Ureter (tissue), 1 donor: ENCODE measurements at places on chromosomes 13 and 19. TPM values are rescaled to one million over a fixed set of nuclear protein-coding genes. Genes with fewer than 3 reads are reported as not detected.

The CD33 gene
- total RNA-seq: 4.0 TPM

DNA sequence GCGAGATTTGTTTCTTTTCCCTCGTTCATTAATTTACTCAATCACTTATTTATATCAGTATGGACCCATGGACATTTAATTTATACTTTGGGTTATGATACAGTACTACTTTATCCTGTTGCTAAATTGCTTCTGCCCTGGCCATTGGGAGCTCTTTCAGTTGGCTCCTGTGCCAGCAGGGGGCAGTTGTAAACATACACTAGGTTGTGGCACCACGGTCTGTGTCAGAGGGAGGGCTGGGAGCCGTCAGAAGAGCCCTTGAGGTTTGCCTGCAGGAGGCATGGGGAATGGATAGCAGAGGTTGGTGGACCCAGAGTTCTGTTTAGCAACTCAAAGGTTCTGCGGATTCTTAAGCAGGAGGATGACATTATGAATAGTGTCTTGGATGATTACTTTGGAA is 94.3 kb downstream of the ERCC5 start:
- DNase-seq: no peak

DNA sequence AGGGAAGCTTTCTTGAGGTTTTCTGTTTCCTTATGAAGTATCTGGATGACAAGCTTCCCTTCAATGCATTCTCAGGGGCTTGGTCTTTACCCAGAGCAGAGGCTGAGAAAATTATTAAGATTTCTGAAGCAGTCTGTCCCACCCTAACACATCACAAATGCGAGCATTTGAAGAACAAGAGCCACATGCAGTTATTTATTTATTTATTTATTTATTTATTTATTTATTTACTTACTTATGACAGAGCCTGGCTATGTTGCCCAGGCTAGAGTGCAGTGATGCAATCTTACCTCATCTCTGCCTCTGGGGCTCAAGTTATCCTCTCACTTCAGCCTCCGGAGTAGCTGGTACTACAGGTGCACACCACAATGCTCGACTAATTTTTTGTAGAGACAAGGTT is 38.4 kb downstream of the SPRYD7 start:
- no peak for DNase-seq

DNA sequence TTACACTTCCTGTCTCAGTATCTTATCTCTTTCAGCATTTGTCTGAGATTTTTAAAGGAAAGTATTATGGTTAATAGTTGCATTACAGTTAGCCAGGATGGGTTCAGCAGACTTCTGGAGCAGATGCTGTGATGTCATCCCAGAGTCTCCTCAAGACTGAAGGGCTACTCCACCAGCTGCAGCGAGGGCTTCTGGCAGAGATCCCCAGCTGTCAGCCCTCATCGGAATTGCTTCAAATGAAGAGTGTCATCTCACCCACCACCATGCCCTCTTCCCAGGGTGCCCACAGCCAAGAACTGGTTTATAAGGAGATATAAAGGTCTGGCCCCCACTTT is 84.4 kb downstream of the FAM216B start:
- no peak for DNase-seq

DNA sequence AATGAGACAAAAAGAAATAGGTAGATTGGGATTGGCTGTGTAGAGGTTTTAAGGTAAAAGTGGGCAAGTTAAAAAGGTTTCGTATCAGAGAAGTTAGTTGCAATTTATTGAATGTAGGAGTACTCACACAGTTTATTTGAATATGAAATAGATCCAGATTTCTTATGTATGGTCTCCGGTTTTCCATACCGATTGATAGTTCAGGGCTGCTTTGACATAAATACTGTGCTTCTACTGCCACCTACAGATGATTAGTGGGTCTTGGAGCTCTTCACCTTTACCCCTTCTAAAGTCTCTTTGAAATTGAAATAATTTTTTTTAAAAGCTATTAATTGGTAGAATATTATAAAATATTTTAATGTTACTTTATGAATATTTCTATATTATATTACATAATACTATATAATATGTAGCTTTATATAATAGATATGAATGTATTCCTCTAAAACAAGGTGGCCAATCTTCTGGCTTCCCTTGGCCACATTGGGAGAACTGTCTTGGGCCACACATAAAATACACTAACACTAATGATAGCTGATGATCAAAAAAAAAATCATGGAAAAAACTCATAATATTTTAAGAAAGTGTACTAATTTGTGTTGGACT is 7.7 kb upstream of the GPR18 start:
- no peak for DNase-seq

The NLRP4 gene
- total RNA-seq: not detected

DNA sequence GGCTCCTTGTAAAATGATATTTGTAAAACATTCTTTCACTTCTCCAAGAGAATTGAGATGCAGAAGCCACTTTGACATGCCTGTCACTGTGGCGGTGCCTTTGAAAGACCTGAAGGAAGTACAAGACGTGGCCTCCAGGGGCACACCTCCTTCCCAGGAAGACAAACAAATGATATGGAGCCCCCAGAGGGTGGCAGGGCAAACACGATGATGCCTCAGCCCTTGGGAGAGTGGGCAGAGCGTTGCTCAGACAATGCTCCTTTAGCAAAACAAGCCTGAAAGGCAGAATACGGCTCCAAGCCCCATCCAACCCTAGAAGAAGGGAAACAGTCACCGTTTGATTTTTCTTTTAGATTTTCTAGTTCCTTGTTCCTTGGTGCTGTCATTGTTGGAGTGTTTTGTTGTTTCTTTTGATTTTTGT is 9.2 kb upstream of the ATP12A start:
- DNase-seq: no peak

DNA sequence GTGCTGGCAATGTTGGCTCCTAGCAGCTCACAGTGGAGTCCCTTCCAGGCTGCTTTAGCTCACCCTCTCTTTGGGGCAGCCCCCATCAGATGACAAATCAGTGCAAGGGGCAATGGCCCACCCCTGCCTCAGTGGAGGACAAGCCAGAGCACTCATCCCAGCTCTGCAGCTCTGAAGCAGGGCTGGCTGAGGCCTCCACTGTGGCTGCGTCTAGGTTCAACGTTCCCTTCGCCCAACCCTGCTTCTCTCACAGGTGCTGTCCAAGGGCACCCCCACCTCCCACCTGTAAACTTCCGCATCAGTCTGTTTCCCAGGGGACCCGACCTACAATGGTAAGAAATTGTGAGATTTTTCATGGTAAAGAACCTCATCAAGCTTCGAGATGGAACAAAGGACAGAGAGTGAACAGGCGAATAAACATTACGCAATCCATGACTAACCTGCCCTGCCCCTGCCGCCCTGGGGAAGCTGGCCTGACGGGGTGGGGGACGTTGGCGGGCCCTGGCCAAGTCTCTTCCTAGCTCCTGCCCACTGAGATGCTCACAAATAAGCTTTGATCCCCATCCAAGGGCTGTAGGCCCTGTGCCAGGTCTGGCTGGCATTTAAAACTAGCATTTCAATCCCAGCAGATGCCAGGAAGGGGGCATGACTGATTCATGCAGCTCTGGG is 40.5 kb downstream of the DZIP1 start:
- DNase-seq: no peak

DNA sequence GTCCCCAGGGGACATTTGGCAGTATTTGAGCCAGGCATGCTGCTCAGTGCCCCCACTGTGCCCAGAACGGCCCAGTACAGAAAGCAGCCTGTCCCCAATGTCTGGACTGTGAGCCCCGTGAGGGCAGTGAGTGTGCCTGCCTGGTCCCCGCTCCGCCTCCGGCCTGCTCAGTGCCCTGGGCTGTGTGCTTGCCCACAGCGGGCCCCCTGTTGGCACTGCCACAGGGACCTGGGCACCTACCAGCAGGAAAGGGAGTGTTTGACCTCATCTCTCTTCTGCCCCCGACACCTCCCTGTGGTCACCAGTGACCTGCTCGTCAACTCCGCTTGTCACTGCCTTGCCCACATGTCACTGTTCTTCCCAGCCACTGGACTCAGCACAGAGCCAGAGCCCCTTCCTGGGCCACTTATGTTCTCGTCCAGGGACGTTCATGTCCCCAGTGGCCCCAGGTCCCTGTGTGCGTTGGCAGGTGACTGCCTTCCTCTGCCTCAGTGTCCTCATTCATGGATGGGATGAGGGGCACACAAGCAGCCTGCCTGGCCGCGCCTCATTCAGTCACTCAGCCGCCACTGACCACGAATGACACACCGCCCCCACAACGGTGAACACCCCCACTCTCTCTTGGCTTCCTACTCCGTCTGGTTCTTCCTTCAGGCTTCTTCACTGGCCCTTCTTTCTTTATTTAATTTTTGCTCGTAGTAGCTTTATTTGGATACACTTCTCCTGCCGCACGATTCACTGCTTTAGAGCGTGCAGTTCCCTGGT is 2.8 kb downstream of the FZR1 start:
- no peak for DNase-seq

The SCGB2B2 gene
- total RNA-seq: 3.4 TPM

The OR7A17 gene
- not detected for total RNA-seq

DNA sequence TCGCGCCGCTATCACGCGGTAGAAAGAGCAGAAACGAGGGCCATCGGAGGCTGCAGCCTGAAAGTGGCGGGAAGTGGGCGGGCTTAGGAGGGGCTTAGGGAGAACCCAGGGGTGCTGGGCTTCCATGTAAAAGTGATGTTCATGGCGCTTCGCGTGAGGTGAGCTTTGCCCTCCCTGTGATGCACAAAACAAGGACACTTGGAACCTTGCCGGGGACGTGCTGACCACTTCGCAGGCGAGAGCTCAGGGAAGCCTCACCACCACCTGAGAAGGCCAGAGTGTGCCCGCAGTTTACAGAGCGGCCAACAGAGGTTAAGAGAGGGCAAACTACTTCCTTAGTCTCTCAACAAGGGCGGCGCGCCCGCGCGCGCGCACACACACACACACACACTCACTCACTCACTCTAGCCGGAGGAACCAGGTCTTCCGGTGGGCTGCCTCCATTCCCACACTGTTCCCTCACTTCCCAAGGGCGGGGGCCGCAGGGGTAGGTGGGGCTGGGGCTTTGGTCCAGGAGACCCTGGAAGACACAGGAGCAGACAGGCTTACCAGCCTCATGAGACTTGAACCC is 651 bp downstream of the GAPDHS start:
- DNase-seq: peak; percentile 62

The CYP4F3 gene
- 10.7 TPM for total RNA-seq

The SLC25A41 gene
- not detected for total RNA-seq

DNA sequence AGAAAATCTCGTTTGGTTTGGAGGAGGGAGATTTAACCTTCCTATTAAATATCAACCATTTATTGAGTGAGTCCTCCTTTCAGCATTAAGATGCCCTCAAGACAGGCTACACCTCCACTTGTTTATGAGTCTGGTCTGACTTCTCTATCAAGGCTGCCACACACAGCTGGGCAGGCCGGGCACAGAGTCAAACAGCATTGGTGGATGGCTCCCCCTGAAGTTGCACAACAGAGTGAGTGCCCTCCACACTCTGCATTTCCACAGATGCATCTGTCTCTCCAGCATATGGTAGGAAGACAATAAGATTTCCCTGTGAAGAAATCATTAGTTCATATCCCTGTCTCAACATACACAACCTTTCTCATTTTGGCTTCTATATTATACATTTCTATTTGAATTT is 31.4 kb downstream of the PHF11 start:
- no peak for DNase-seq

DNA sequence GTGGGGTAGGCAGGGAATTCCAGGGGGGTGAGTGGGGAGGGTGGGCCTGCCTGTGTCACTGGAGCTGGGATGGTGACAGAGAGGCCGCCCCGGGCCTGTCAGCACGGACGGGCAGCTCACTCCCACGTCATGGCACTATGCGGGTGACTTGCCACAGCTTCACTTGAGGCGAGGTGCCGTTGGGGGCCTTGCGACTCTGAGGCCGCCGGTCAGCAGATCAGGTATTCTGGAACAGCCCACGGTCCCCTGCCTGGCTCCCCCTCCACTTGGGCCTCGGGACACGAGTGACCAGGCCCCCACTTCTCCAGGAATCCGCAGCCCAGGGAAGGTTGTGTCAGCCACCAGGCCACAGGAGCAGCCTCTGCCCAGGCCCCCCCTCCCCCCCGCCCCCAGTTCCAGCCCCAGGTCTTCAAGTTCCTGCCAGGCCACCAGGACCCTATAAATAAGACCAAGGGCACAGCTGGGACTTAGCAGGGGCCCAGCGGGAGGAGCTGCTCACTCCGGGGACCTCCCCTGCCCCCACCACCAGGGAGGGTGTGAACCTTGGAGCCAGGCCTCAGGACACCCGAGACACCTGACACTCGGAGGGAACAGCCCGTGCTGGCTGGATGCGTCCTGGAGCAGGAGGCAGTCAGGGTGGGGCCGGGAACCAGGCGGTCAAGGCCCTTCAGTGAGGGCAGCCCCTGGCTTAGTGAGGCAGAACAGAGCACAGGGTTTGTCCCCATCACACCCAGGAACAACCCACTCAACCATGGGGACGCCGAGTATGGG is 2.7 kb upstream of the MIDN start:
- DNase-seq: no peak

The ZNF132 gene
- 8.0 TPM for total RNA-seq

DNA sequence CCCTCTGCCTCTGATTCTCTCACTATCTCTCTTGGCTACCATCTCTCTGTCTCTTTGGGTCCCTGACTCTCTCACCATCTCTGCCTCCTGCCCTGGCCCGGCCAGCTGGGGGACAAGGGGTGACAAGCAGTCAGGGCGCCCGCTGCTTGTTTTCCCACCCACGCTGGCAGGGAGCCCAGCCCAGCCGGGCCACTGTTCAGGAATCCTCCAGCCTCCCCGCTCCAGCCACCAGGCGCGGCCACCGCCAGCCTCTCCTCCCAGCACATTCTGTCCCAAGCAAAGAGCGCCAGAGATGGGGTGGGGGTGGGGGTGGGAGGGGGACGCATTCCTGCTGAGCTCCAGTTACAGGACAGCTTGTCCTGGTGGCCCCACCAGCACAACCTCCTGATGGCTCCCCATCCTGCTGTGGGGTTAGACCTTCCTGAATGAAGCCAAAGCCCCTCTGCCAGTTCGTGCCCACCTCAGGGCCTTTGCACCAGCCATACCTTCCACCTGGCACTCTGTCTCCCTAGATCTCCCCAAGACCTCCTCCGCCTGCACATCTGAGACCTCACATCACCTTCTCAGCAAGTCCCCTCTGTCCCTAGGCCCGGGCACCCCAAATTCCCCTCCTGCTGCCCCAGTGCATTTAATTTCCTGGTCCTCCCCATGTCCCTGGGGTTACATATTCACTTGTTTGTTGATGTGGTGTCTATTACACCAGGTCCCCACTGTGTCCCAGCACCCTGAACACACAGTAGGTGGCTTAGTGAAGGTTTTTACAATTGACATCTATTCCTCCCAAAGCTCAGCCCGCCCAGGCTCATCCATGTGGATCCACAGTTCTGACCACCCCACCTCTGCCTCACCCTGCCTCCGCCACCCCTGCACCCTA is 12.5 kb downstream of the ARRDC2 start:
- peak; percentile 88 for DNase-seq

The DKKL1 gene
- total RNA-seq: 0.62 TPM
